ENCODE measurements at places on chromosomes 5 and 9.

GRCh38 chr5:36641431-36641830 lies 35.0 kb downstream of the SLC1A3 start:
- peak; percentile 73 for DNase-seq

DNA sequence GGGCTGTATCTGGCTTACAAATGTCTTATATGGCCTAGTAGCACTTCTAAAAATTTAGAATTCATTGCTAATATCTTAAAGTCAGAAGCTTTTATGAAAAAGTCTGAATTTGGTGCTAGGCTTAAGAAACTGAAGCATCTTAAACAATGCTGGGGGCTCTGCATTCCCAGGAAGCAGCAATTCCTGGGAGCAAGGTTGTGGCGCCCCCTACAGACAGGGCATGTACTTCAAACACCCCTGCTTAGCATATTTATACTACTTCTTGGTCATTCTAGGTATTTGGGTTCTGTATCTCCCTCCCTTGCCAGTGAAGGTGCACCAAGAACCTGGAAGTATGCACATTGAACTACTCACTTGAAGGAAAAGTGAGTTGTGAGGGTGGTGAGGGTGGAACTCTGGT lies 64.6 kb upstream of the GRIA1 start:
- DNase-seq: no peak

DNA sequence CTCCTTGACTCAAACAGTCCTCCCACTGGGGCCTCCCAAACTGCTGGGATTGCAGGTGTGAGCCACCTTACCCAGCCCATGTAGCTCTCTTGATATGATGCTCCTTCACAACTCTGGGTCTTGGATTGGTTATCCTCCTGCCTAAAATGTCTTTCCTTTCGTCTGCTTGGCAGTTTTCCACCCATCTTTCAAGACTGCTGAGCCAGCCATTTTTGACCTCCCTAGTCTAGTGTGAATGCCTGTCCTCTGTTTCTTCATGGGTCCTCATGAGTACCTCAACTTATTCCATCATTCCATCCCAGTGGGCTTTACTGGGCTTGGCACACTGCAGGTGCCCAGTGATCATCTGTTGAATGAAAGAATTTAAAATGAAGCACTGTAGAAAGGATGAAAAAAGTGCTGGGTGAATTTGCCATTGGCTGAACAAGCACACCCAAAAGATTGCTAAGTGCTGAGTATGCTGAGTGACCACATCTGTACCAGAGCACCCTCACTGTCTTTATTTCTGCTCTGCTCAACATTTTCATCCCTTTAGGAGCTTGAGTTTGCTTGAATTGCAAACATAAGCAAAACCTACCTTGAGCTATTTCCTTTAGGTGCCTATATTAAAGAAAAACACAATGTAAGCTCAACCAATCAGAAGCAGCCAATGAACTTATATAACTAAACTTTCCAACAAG lies 84.8 kb upstream of the FAM169A start:
- no peak for DNase-seq

DNA sequence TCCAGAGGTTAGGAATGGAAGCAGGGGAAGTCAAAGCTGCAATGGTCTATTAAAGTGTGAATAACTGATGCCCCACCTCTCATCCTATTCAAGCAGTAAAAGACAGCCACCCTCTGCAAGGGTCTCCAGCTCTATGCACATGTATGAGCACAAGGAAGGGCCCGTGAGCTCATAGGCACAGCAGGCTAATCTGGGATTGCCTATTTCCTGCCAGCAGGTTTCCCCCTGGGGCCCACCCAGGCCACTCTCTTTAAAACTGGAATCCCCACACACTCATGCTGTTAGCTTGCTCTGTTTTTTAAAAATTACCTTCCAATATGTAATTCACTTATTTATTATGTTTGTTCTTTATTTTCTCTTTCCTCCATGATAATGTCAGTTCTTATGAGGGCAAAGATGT lies 48.7 kb upstream of the ZNF366 start:
- no peak for DNase-seq

DNA sequence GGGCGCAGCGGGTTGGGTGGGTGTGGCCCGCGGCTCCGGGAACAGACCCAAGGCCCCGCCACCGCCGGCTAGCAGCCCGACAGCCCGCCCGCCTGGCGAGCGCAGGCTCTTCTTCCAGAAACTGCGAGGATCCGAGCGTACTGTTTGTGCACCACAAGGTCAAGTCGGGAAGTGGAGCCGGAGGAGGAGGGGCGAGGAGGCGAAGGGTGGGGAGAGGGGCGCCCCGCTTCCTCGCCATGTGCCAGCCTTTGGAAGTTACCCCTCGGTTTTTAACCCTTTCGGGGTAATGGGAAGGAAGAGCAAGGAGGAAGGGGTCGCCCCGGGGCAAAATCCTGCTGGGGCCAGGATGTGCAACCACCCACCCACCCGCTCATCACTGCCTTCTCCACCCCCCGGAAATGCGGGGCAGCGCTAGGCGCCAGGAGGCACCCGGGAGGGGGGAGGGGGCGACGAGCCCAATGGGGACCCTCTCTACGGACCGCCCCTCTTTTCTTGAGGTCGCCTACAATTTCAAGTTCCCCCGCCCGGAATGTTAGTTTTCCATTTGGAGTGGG lies 1.1 kb upstream of the JADE2 start:
- peak; percentile 62 for DNase-seq

- DNase-seq: peak; percentile 45
Measured at GRCh38 chr5:42583322-42583721, 160.1 kb downstream of the GHR start.

All from fibroblast of skin of abdomen (primary cell).